ENCODE measurements at places on chromosomes 5 and 9. TPM values are rescaled to one million over a fixed set of nuclear protein-coding genes. Genes with fewer than 3 reads are reported as not detected.

ADAMTS19 gene
- total RNA-seq = not detected

BARHL1 gene
- not detected for total RNA-seq

GRCh38 chr9:137412431-137412830 lies 10.5 kb downstream of the EXD3 start:
- no peak overlapping the region for H3K4me3 ChIP-seq
- no peak for DNase-seq
- no peaks in the 10 kb centered on the region for H3K27me3 ChIP-seq
- peak overlapping the region; percentile 76 for H3K27ac ChIP-seq
- H3K4me1 ChIP-seq = peaks cover 16% of the 10 kb centered on the region
- H3K36me3 ChIP-seq = no peaks in the 10 kb centered on the region

GRCh38 chr9:131539223-131539923 lies 6.0 kb upstream of the PRRT1B start:
- DNase-seq = no peak
- peaks cover 7% of the 10 kb centered on the region for H3K4me1 ChIP-seq
- no peaks in the 10 kb centered on the region for H3K36me3 ChIP-seq
- H3K4me3 ChIP-seq = no peak overlapping the region
- H3K27me3 ChIP-seq = peaks cover 4% of the 10 kb centered on the region
- no peak overlapping the region for H3K27ac ChIP-seq

DNA sequence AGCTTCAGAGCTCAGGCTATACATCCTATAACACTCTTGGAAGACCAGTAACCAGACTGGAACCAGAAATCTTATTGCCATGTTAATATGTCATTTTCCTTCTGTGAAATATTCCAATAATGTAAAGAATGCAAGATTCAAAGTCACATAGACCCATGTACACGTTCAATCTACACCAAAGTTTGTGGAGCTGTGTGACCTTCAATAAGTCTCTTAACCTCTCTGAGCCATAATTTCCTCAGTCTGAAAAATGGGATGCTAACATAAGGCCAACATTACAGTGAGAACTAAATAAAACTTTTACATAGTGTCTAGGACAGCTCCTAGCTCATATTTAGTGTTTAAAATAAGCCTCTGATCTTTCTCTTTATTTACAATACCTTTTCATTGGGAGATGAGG lies 70.4 kb downstream of the ARRDC3 start:
- H3K36me3 ChIP-seq = no peaks in the 10 kb centered on the region
- H3K4me1 ChIP-seq = peaks cover 40% of the 10 kb centered on the region
- H3K27me3 ChIP-seq = no peaks in the 10 kb centered on the region
- no peak for DNase-seq
- H3K4me3 ChIP-seq = no peak overlapping the region

Data from stomach (tissue), 19 donors.